ENCODE measurements at places on chromosomes 4 and X. TPM values are rescaled to one million over a fixed set of nuclear protein-coding genes. Genes with fewer than 3 reads are reported as not detected.

The MAGEE1 gene
- 0.72 TPM for total RNA-seq

The GUCY1B1 gene
- total RNA-seq = 1.4 TPM

The ITGB1BP2 gene
- 1.1 TPM for total RNA-seq

The CORIN gene
- under 0.01 TPM for total RNA-seq

The RLIM gene
- total RNA-seq = 49.2 TPM

The NLGN4X gene
- not detected for total RNA-seq

The TCEAL5 gene
- not detected for total RNA-seq

The TRIM2 gene
- total RNA-seq = 14.5 TPM

The SH3RF1 gene
- total RNA-seq = 10.8 TPM

The CXCL11 gene
- total RNA-seq = 2.2 TPM

The NOA1 gene
- total RNA-seq = 18.6 TPM
